ENCODE measurements at places on chromosomes 12 and 14.
A peak's percentile ranks its signal among the peaks of the same experiment; 100 is the strongest.

DNA sequence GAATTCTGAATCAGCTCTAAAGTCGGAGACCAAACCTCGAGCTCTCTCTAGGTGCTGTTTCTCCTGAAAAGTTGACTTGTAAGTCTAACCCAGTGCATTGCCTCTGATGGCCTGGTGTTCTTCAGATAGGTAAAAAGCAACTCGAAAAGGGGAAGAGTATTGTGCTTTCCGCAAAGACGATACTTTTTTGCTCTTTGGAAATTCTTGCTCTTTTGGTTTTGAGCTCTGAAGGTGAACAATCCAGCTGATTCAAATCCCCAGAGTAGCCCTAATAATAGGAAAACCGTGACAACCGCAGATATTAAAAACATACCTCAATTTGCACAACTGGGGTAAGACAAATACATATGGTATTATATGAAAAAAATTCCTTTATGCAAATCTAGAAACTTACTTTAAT lies 447.4 kb downstream of the RAD51B start:
- DNase-seq: no peak

DNA sequence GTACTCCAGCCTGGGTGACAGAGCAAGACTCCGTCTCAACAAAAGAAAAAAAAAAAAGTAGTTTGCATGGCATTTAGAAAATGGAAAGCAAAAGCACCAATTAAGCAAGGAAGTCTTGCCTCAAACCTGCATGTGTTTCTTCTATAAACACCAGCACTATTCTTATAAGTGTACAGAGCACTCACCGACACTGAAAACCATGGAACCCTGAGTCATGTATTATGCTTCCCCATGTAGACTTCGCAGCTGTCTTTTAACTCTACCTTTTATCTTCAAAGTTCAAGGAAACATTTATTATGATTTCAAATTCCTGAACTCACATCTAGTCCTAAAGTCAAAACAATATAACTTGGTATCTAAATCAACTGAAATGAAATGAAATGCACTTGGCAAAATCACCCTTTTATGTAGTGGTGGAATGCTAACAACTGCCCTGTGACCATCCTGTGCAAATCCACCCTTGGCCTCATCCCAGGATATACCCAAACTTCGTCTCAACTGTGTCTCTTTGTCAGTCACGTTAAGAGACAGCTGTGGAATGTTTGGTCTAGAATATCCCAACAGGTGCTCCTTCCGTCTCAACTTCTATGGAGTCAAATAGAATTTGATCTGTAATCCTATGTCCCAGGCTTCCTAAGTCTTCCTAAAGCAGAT lies 4.8 kb downstream of the BCAT1 start:
- DNase-seq: no peak

- no peak for DNase-seq
These were observed 1156.3 kb upstream of the SEL1L start for GRCh38 chr14:82689948-82690347.

DNA sequence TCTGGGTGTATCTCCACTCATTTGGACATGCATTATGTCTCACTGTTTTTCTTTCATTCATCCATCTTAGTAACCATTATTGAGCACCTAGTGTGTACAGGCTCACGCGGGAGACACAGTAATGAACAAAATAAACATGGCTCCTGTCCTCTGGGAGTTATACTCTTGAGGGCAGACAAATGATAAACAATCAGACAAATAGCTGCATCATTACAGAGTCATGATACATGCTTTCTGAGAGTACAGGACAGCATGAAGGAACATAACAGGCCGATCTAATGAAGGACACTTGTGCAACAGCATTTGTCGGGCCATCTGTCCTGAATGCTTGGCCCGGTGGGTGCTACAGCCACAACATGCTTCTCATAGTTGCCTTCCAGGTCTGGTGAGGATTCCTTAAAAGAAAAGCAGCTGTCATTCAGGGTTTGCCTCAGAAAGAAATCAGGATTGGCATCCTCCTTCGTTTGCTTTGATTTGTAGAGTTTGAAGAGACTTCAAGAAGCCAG lies 77.2 kb upstream of the EGLN3 start:
- DNase-seq: no peak

DNA sequence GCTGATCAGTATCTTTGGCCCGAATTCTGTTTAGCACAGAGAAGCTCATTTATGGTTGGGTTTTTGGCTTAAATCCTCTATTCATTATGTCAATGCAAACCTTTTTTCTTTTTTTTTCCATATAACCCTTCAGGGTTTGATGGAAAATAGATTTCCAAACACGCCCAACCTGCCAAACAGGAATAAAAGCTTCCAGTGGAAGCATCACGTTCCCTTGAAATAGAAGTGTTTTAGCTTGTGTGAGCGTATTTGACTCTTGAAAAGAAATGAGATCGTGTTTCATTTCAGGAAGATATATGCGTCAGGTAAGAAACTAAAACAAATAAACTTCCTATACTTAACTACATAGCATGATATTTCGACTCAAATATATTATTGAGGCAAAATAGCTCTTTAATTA lies at the start of gene PIK3C2G:
TSS of gene PIK3C2G (plus strand) at position 246 of the 400 bp plus-strand sequence. CDS start 20,564 bp downstream, outside the sequence.
- DNase-seq: no peak

- no peak for DNase-seq
These were observed 18.9 kb upstream of the ANKRD33 start for GRCh38 chr12:51868821-51869495.

DNA sequence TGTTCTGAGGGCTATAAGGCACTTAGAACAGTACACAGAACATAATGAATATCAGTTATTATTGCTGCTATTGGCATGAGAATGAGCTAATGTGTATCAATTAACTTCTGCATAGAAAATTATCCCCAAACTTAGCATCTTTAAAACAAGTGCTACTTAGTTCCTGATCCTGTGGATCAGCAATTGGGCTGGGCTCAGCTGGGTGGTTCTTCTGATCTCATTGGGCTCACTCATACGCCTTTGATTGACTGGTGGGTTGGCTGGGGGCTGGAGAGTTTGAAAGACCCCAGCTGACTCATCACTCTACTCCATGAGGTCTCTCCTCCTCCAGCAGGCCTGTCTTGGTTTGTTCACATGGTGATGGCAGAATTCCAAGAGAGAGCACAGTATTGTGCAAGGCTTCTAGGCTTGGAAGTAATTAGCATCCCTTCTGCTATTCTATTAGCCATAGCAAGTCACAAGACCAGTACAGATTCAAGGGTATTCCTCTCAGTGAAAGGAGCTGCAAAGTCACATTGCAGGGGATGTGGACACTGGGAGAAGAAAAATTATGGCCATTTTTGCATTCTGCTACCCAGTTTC lies 27.2 kb upstream of the HSPB8 start:
- DNase-seq: no peak

- no peak for DNase-seq
These were observed 97.8 kb downstream of the SCARB1 start for GRCh38 chr12:124765581-124766489.

DNA sequence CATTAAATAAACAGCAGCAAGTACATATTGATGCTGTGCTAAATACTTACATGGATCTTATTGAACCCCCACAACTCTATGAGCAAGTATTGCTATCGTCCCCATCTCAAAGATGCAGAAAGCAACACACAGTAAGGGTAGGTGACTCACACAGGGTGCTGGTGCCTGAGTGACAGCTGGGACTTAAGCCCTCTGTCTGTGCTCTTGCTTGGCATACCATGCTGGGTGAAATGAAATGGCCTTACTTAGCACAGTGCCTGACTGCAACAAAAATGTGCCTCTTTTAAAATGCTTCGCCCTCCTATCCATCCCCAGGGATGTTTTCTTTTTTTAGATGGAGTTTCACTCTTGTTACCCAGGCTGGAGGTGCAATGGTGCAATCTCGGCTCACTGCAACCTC lies 788 bp downstream of the TEX52 start:
- DNase-seq: no peak

GRCh38 chr14:72653026-72653425 lies 240.9 kb downstream of the DPF3 start:
- no peak for DNase-seq

GRCh38 chr12:124637581-124637981 lies 70.2 kb upstream of the NCOR2 start:
- no peak for DNase-seq

DNA sequence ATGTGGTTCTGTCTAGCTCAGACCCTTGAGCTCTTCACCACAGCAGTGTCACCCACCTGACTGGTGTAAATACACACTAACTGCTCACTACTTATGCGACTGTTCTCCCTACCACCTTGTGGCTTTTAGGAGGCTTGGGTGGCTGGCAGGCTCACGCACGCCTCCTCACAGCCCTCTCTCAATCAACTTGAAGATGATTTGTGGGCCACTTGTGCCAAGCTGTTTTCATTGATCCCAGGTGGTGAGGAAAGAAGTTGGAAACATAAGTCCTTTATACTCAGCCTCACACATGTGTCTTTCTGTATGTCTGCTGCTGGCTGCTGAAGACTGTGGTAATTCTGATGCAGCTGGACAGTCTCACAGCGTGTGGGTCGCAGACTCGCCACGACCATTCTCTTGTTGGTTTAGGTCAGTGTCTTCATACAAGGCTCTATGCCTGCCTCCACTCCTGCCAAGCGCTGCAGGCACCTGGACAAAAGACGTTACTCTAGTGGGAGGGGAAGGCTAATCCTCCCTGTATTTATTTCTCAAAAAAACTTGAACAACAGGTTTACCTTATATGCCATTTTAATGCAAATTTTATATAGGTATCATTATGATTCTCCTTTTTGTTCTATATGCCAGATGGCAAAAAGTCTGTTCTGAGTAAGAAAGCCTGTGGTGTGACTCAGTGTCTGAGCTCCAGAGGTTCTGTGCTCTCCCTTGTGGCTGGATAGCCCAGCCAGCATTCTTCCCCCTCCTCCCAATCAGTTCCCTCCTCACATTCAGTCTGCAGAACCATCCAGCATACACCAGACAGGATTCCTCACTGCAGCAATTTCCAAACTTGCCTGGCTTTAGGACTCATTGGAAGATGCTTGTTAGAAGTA lies 115.6 kb downstream of the DIP2B start:
- DNase-seq: peak; percentile 78

DNA sequence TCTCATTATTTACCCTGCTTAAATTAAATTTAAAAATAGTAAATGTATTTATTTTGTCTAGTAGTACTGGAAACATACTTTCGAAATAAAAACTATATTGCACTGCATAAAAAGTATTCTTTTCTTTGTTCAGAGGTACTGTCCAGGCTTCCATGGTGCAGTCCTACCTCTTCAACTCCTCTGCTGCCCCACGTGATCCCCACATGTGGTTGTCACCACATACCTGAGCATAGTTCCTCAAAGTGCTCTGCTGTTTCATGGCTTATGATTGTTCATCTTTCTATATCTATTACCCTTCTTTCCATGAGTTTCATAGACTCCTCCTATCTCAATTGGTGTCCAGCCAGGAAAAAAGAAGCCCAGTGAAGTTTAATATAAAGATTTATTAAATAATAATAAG lies 317.5 kb upstream of the OR4E1 start:
- DNase-seq: no peak

- DNase-seq: peak; percentile 14
These were observed 83.0 kb upstream of the CCDC196 start for GRCh38 chr14:66403183-66403582.

DNA sequence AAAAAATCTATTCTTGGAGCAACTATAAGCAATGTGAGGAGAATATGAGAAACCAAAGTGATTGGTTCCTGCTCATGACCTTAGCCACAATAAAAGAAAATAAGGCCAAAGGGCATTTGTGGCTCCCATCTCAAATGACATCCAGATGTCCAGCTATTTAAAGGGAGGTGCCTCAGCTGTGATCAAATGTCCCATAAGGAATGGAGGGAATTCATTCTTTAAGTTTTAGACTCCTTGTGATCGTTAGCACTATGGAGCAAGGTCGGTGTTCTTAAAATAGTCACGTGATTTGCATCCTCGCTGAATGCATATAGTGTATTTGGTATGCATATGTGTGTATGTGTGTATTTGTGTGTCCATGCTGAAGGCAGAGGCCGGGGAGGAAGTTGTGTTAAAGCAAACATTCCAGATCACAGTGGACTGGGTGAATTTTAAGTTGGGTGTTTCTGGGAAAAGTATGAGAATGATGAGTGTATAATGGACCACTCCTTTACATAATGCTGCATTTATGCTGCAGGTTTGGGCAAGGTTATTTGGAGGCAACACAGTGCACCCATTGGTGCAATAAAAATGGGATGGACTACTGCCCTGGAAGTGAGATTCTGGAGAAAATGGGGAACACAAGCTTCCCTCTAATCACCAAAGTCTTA lies 5.6 kb upstream of the E2F7 start:
- DNase-seq: no peak

GRCh38 chr14:34845869-34846268 lies 29.3 kb downstream of the BAZ1A start:
- no peak for DNase-seq

DNA sequence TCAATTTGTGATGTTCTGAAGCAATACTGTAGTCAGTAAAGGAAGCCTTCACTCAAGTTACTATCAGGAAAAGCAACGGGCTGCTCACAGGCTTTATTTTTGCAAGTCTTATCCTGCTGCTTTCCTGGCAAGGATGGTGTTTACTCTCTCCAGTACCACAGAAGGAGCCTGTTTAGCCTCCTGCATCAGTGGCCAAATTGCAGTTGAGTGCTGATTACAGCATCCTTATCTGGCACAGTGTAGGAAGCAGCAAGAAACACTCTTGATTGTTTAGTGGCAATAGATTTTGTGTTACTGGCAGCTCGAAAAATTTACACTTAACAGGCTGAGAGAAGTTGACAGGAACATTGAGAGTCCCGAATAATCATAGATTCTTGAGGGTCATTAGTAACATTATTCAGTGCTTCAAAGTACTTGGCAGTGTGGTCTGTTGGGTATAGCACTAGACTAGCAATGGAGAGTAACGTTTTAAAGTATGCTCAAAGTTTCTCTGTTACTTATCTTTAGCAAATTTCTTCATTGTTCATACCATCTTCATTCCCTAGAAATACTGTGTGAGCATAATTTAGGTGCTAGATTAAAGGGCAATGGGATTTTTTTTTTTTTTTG lies 11.7 kb downstream of the TULP3 start:
- no peak for DNase-seq

- DNase-seq: no peak
These were observed 6.8 kb upstream of the IFNG start for GRCh38 chr12:68166317-68166831.

DNA sequence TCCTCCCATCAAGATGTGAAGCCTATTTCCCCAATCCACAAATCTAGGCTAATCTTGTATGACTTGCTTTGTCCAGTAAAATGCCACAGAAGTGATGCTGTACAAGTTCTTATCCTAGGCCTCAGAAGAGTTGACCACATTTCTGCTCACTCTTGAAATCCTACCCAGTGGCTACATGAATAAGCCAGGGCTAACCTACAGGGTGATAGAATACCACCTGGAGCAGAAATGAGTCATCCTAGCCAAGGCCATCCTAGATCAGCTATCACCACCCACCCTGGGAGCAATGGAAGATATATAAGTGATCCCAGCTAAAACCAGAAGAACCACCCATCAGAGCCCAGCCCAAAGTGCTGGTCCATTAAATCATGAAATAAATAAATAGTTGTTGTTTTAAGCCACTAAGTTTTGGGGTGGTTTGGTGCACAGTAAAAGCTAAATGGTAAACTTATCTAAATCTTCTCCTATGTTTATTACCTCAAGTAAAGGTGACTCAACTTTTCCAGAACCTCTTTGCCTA lies 105.1 kb downstream of the RPS29 start:
- DNase-seq: no peak

- no peak for DNase-seq
These were observed 23.2 kb downstream of the MRPS35 start for GRCh38 chr12:27733791-27734190.

Data from AG04449 (cell line).